Activated T-helper 1 cell treated with anti-CD3 and anti-CD28 coated beads, Interleukin-12 subunit alpha, Interleukin-12 subunit beta, Interleukin-2, Interleukin-4 antibody, amounts not matched to agents 30 ng/mL and 10 ng/mL and 1 ng/mL, durations not matched to agents 14 hours and 24 hours and 36 hours (primary cell): ENCODE measurements at places on chromosomes 4 and X. TPM values are rescaled to one million over a fixed set of nuclear protein-coding genes. Genes with fewer than 3 reads are reported as not detected.
A peak's percentile ranks its signal among the peaks of the same experiment; 100 is the strongest.

- DNase-seq, result no peak
These were observed 59.6 kb downstream of the UGT8 start for GRCh38 chr4:114658179-114658578.

The RHOXF2 gene
- total RNA-seq, result not detected in 2 replicates

The SPP1 gene
- total RNA-seq, result 0.24 and 1.0 TPM in 2 replicates

The EXOC1L gene
- total RNA-seq, result not detected in 2 replicates

The SPANXA1 gene
- total RNA-seq, result not detected in 2 replicates

GRCh38 chr4:3205995-3206394, 43.0 kb upstream of the MSANTD1 start:
- no peak for DNase-seq

DNA sequence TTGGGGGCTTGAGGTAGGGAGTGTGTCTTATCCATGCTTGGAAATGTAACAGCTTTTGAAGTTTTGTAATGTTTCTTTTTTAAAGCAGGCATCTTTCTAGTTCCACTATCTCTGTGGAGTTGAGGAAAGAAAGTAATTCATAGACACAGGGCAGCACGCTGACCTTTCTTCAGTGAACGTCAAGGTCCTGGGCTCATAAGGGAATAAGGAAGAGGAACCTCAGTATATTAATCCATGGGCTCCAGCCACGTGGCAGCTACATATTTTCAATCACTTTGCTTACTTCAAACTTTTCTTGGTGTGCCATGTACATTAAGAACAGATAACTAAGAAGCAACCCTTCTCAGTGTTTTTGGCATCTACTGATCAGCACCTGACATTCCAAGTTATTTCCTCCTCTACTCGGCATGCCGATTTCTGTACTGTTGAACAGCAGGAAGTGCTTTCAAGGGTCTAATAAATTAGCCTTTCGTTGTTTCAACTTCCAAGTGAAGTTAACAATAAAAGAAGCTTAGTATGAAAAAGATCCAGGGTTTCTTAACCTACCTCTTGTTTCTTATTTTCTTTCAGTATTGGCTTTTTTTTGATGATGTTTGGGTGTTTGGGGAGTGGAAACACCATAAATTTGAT, 88.2 kb downstream of the SORBS2 start:
- DNase-seq, result no peak

DNA sequence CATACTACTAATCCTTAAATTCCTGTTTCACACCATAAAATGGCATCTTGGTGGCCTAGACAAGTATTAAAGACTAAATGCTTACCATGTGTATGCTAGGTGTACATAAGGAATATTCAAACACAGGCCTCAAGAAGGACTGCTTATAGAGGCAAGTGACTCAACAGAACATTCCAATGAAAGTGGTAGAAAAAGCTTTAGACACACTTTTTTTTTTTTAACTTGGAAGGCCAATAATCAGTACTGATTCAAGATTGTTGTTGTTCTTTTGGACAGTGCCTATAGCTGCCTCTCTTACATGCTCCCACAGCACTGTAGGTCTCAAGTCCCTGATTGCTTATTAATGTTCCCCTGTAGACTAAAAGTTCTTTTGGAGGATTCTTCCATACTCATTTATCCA, 77.6 kb downstream of the FBXL5 start:
- no peak for DNase-seq

The IL13RA1 gene
- 0.57 and 0.73 TPM in 2 replicates for total RNA-seq

GRCh38 chr4:17557880-17558279, 19.1 kb upstream of the LAP3 start:
- no peak for DNase-seq

GRCh38 chrX:123753656-123754350, 21.0 kb upstream of the THOC2 start:
- no peak for DNase-seq

The SSX2 gene
- total RNA-seq, result not detected in 2 replicates

DNA sequence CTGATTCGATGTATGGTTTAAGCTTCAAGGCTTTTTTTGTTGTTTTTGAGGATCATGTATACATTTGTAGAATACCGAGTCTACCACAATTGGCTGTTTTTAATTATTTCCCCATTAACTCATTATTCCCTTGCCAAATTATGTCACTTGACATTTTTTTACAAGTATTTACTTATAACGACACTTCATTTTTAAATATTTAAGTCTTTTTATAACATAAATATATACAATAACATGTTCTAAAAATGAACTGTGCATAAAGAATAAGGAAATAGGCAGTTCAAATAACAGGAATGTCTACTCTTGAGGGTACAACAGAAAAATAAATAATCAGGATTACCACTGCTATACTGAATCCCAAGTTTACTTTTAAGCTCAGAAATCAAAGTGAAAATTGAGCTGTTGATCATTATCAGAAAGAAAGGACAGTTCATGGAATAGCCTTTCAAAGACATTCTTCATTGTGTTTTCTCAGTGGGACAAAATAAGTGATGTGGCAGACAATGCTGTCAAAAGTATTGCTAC, 627.5 kb downstream of the PCDH19 start:
- DNase-seq, result no peak

- DNase-seq, result peak; percentile 16
These were observed 663 bp downstream of the CXorf38 start for GRCh38 chrX:40646489-40647306.

The NCAPG gene
- total RNA-seq, result 43.7 and 46.3 TPM in 2 replicates

The PAGE2B gene
- total RNA-seq, result not detected in 2 replicates

GRCh38 chr4:57219431-57219830, 109.2 kb upstream of the IGFBP7 start:
- DNase-seq, result no peak

The TENM3 gene
- not detected in 2 replicates for total RNA-seq

DNA sequence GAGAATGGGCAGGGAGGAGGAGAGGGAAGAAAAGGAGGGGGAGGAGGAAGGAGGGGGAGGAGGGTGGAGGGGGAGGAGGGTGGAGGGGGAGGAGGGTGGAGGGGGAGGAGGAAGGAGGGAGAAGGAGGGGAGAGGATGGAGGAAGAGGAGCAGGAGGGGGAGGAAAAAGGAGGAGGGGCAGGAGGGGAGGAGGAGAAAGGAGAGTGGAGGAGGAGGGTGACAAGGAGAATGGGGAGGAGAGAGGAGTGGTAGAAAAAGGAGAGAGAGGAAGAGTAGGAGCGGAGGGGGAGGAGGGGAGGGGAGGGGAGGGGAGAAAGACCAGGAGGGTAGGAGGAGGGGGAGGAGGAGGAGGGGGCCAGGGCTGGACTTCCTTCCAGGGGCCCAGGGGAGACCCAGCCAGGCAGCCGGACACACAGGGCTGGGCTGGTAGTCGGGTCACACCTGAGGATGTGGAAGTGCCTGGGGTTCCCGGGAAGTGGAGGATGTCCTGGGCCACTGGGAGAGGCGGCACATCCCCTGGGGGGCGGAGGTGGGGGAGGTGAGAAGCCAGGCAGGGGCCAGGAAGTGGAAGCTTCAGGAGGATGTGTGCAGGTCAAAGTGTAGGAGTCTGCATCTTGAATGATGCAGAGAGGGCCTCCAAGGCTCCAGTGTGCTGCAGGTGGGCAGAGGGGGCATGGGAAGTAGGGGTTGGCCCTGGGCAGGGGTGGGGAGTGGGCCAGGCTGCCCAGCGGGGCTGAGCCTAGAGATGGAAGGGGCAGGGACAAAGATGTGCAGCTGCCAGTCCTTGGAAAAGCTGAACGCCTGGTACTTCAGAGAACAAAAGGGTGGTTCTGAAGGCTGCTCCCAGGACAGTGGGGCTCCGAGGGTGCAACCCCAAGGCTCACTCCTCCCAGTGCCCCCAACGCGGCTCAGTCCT, 18.8 kb downstream of the IL3RA start:
- no peak for DNase-seq

DNA sequence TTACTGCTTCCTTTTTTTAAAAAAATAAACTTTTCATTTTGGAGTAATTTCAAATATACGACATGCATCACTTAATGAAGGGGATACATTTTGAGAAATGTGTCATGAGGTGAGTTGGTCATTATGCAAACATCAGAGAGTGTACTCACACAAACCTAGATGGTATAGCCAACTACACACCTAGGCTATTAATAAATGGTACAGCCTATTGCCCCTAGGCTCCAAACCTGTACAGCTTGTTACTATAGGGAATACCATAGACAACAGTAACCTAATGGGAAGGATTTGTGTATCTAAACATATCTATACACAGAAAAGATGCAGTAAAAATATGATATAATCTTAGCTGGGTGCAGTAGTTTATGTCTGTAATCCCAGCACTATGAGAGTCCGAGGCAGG, 29.1 kb downstream of the SETD7 start:
- DNase-seq, result no peak

DNA sequence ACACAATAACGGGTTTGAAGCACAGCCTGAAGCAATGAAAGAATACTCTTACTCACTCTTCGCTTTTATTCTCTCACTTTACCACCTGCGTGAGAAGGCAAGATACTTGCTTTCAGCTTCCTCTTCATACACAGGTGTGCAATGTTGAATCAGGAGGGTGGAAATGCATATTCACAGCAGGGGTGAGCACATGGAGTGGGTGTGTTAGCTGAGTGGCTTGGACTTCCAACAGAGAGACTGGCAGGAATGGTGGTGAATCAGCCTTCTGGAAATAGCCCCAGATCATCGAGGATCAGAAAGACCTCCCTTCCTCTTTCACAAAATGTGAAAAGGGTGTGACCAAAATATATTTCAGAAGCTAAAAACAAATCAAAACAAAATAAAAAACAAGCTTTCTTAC, 521.2 kb downstream of the STIM2 start:
- DNase-seq, result no peak

- no peak for DNase-seq
These were observed 71.2 kb downstream of the BEND2 start for GRCh38 chrX:18149454-18149853.

DNA sequence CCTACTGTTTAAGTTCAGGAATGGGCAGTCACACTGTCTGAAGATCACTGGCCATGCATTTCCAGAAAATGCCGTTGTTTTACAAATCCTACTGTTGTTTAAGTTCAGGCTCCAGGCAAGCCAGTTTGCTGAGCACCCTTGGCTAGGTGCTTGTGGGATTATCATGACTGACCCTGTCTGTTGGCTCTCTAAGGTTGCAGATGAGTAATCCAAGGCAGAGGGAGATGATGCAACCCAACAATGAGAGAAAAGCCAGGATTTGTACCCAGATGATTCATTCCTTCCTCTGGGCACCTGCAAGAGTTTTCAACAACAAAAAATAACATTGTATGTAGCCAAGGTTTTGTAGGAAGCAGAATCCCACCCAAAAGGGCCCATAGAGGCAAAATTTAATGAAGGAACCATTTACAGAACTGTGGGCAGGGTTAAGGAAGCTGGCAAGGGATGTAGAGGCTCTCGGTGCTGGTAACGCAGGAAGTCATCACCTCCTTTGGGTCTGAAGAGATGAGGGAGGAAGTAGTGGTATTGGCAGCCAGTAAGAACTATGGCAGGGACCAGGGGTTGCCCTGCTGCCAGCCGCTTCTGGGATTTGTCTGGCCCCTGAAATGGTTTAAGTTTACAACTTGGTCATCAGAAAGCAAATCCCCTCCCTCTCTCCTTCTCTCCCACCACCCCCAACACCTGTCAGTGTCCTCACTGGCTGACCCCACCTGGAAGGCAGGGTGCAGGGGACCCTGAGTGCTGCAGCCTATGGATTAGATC, 54.8 kb downstream of the MSX1 start:
- no peak for DNase-seq

GRCh38 chrX:44931441-44931973, 58.5 kb downstream of the KDM6A start:
- no peak for DNase-seq

- no peak for DNase-seq
These were observed 1.5 kb downstream of the ARAP2 start for GRCh38 chr4:36242629-36243354.

- DNase-seq, result peak; percentile 32
These were observed 586 bp downstream of the BCAP31 start for GRCh38 chrX:153723351-153724251.

DNA sequence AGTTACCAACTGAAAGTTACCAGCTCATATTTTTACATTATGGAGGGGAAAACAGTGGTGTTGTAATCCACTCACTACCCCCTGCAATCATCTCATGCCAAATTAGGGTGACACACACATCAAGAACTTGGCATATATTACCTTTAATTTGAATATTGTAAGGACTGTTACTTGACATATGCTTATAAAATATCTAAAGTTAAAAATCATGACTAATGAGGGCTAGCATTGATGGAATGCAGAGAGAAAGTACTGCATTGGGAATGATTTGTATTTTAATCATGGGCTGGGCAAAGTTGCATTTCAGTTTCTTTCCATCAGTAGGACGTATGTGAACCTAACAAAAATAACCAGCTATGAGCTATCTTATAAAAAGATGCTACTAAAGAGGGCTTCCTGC, 517.5 kb upstream of the GRIA3 start:
- DNase-seq, result no peak

GRCh38 chr4:16745009-16745635, 153.3 kb downstream of the LDB2 start:
- DNase-seq, result no peak

The PIR gene
- 4.3 and 4.9 TPM in 2 replicates for total RNA-seq

The PAGE4 gene
- not detected in 2 replicates for total RNA-seq

GRCh38 chr4:114384629-114385028, 214.0 kb upstream of the UGT8 start:
- no peak for DNase-seq

GRCh38 chr4:95059663-95060062, 301.9 kb downstream of the BMPR1B start:
- DNase-seq, result no peak

- DNase-seq, result no peak
These were observed 129.8 kb downstream of the MXRA5 start for GRCh38 chrX:3216581-3217180.

The PASD1 gene
- total RNA-seq, result not detected in 2 replicates

DNA sequence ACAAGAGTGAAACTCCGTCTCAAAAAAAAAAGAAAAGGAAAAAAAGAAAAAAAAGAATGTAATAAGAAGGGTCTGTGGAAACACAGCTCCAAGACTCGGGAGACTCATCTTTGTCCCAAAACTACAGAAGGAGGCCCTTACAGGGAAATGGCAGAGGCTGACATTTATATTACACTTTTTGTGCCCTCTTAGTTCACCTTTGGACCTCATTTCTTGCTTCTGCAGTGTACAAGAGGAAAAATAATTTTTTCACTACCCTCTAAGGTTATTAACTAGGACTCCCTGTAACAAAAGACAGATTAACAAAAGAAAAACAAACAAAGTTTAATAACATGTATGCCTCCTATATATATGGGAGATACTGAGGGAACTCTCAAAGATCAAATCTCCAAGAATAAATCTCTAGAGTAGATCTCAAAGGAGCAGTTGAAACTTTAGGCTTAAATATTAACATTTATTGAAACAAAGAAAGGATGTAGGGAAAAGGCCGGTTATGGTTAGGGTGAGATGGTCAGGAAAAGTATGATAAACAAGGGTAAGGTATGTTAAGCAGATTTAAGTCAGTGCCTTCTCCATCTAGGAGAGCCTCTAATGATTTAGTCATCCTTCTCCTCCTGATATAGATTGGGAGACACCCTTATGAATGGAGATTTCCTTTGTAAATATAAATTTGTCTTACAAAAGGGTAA, 121.3 kb upstream of the JADE1 start:
- DNase-seq, result no peak

- no peak for DNase-seq
These were observed 1898.4 kb downstream of the STIM2 start for GRCh38 chr4:28759064-28759463.
